ENCODE measurements at places on chromosomes 2 and 18. TPM values are rescaled to one million over a fixed set of nuclear protein-coding genes. Genes with fewer than 3 reads are reported as not detected.

DNA sequence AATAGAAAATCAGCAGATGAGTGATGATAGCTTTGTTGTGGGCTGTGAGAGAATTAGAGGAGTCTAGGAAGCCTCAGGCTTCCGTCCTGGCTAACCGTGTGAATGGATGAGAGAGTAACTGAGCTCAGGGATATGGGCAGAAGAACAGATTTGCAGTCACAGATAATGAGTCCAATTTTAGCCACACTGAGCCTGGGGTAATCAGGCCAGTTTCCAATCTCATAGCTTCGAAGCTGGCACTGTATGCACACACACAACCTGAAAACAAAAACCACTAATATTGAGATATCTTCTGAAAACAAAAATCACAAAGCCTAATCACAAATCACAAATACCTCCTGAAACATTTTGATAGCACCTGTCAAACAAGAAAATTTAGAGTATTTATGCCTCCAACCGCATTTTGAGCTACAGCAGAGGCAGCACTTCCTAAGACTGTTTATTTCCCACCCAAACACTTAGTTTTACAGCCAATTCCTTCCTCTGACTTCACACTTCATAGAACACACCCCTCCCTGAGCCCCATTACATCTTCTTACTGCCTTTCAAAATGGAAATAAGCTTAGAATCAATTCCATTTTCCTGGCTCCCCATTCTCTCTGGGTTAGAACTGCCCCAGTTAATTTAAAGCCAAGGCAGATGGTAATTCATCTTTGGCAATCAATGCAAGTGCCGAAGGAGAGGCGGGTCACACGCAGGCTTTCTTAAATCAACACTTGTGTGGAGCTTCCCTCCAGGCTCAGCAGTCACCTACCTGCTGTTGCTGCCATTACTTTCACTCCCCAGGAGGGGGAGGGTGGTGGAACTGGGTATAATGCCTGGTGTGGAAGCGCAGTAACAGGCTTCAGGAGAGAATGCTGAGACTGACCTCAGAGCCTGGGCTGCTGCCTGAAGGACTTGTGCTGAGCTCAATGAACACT, 18.9 kb downstream of the TTR start:
- H3K27me3 ChIP-seq = no peaks in the 10 kb centered on the region
- no peaks in the 10 kb centered on the region for H3K4me1 ChIP-seq
- H3K27ac ChIP-seq = no peak overlapping the region
- no peaks in the 10 kb centered on the region for H3K36me3 ChIP-seq
- DNase-seq = no peak

GRCh38 chr2:43758739-43759138, 15.1 kb upstream of the DYNC2LI1 start:
- peak overlapping the region; percentile 90 for H3K27ac ChIP-seq
- H3K4me1 ChIP-seq = peaks cover 17% of the 10 kb centered on the region
- H3K27me3 ChIP-seq = no peaks in the 10 kb centered on the region
- DNase-seq = no peak
- H3K4me3 ChIP-seq = no peak overlapping the region
- H3K36me3 ChIP-seq = no peaks in the 10 kb centered on the region

- H3K27ac ChIP-seq = peak overlapping the region; percentile 42
- peaks cover 12% of the 10 kb centered on the region for H3K4me1 ChIP-seq
- DNase-seq = peak; percentile 17
- H3K4me3 ChIP-seq = no peak overlapping the region
- H3K27me3 ChIP-seq = no peaks in the 10 kb centered on the region
Measured at GRCh38 chr2:191593622-191594385, 84.1 kb upstream of the NABP1 start.

DNA sequence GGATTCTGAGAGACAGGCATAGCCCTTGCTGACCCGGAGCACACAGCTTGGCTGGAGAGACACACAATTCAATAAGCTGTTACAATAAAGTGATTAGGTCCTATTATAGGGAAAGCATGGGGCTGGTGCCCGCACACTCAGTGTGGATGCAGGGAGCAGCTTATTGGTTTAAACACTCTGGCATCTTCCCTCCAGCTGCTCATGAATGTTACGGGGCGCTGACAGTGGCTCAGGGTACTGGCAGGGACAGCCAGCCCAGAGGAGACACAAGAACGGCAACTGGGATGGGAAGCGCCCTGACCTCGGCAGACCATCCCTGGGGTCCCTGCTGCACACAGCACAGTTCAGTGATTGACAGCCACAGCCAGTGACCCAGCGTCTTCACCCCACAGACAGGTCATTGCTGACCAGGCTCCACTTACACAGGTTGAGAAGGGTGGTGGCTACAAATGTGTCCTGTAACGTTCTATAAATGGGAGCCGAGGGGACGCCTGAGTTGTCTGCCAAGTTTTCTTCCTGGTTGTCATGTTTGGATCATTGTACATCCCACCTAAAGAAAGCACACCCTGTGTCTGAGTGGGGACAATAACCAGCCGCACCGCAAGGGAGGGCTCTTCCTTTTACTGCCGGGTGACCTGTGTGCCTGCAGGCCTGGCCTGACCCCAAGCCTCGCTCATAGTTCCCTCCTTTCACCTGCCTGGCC, 60.3 kb downstream of the SH3BP4 start:
- peak; percentile 72 for DNase-seq
- H3K27me3 ChIP-seq = no peaks in the 10 kb centered on the region
- peaks cover 7% of the 10 kb centered on the region for H3K4me1 ChIP-seq
- H3K36me3 ChIP-seq = peaks cover 16% of the 10 kb centered on the region
- H3K27ac ChIP-seq = no peak overlapping the region

DNA sequence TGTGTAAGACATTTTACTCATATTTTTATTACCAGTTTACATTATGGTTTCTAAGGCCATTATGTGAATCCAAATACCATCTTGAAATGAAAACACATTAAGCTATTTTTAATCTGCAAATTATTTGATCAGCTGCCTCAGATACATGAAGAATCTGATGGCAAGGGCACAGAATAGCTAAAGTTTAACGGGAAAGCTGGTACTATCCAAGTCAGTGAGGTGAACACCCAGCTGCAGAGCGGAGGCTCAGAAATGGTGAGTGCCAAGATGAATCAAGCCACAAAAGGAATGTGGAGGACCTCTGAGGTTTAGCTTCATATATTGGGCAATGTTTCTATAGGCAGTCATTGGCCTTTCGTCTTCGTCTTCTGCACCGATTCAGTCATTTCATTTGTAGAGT, 75.1 kb downstream of the DPP10 start:
- H3K27ac ChIP-seq = no peak overlapping the region
- DNase-seq = no peak
- H3K4me3 ChIP-seq = no peak overlapping the region
- no peaks in the 10 kb centered on the region for H3K4me1 ChIP-seq
- no peaks in the 10 kb centered on the region for H3K27me3 ChIP-seq
- H3K36me3 ChIP-seq = no peaks in the 10 kb centered on the region

DNA sequence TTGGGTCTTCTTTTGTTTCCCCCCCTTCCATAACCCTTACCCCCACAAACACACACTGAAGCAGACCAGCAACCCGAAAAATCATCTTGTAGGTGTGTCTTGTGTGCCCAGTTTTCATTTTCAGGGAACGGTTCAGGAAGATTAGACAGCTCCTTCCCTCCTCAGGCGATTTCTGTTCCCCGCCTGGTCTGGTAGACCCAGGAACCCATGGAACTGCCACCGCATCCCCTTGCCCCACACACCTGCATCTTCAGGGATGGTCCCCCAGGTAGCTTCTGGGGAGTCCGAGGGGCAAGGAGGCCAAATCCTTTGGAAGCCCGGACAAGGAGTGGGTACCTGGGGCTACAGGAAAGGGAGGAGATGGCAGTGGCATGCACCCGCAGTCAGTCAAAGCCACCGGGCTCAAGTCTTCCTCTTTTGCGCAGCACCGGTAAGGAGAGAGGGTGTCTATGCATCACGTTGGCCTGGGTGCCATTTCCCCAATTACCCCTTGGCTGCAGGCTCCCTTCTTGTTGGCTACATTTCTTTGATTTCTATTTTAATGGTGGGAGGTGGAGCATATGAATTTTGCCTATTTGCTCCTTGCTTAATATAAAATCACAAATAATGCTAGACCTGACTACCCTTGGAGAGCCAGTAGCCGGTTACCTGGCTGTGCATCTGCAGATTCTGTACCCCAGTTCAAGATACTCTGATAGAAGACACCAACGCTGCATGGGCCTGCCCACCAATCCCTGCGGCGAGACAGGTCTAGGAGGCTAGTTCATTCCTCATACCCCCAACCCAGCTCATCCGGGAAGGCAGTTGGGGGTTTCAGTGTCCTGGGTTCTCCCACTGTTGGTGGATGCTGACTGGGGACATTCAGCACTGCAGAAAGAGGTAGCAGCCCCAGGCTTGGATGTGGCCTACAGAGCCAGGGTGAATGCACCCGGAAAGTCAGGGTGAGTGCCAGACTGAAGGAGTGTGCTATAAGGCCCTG, 30.0 kb upstream of the ATP6V1B1 start:
- H3K36me3 ChIP-seq = peaks cover 3% of the 10 kb centered on the region
- H3K4me3 ChIP-seq = no peak overlapping the region
- DNase-seq = no peak
- H3K27ac ChIP-seq = no peak overlapping the region
- peaks cover 8% of the 10 kb centered on the region for H3K4me1 ChIP-seq
- no peaks in the 10 kb centered on the region for H3K27me3 ChIP-seq

- no peaks in the 10 kb centered on the region for H3K36me3 ChIP-seq
- H3K4me3 ChIP-seq = no peak overlapping the region
- DNase-seq = no peak
- no peaks in the 10 kb centered on the region for H3K27me3 ChIP-seq
- no peak overlapping the region for H3K27ac ChIP-seq
- H3K4me1 ChIP-seq = no peaks in the 10 kb centered on the region
Measured at GRCh38 chr2:58221909-58222308, 19.2 kb downstream of the FANCL start.

DNA sequence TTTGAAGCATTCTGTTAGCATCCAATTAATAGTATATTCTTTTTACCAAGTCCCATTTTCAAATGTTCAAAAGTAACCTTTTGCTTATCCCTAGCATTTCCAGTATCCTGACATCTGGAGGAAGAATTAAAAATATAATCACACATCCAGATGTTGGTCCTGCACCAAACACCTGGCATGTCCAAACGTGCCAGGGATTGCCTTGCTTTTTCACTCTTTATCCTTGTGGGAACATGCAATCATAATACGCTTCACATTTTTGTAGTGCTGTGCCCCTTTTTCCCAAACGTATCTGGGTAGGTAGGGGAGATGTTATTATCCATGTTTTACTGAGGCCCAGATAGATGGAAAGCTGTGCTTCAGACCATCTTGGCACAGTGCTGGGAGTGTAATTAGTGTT, 133.0 kb downstream of the TPGS2 start:
- H3K4me1 ChIP-seq = peaks cover 22% of the 10 kb centered on the region
- no peaks in the 10 kb centered on the region for H3K36me3 ChIP-seq
- no peak for DNase-seq

PPP1R1C gene
- 0.29 TPM for total RNA-seq
